ENCODE measurements at places on chromosomes 6 and 20.

DNA sequence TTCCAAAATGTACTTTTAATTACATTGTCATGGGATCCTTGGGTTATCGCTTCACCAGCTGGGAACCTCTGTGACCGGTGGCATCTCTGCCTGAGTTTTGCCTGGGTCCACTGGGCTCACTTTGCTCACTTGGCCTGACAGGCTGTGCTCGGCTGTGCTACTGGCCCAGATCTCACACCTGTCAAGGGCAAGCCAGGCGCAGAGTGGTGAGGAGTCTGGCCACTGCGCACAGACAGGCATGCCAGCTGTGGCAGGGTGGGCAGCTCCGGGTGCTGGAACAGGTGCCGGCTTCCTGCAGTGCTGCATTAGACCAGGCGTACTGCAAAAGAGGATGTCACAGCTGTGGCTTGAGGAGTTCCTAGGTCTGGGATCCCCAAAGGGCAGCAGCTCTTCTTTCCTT lies 489.8 kb downstream of the TENT5A start:
- DNase-seq: no peak

- DNase-seq: no peak
Measured at GRCh38 chr6:32816746-32817204, at the start of gene HLA-DOB. HLA-DOB (minus strand) TSS chr6:32817002; CDS start chr6:32816951, 51 bp downstream.

GRCh38 chr20:47825011-47825762 lies 39.9 kb upstream of the SULF2 start:
- DNase-seq: no peak

- no peak for DNase-seq
Measured at GRCh38 chr6:157648561-157648960, 174.5 kb upstream of the SNX9 start.

DNA sequence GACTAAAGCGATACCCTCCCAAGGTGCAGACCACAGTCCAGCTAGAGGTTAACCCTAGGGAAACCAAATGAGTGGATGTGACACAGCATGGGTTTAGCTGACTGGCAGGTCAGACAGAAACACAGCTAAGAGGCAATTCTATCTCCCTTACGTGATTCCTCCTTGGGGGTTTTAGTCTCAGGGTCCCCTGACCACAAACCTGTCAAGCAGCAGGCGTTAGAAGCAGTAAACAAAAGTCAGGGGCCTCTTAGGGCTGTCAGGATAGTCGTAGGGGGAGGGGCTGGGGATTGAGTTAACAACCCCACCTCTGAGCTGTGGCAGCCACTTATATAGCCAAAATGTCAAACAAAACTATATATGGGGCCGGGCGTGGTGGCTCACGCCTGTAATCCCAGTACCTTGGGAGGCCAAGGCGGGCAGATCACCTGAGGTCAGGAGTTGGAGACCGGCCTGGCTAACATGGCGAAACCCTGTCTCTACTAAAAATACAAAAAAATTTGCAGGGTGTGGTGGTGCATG lies 13.6 kb downstream of the KCNK5 start:
- no peak for DNase-seq

DNA sequence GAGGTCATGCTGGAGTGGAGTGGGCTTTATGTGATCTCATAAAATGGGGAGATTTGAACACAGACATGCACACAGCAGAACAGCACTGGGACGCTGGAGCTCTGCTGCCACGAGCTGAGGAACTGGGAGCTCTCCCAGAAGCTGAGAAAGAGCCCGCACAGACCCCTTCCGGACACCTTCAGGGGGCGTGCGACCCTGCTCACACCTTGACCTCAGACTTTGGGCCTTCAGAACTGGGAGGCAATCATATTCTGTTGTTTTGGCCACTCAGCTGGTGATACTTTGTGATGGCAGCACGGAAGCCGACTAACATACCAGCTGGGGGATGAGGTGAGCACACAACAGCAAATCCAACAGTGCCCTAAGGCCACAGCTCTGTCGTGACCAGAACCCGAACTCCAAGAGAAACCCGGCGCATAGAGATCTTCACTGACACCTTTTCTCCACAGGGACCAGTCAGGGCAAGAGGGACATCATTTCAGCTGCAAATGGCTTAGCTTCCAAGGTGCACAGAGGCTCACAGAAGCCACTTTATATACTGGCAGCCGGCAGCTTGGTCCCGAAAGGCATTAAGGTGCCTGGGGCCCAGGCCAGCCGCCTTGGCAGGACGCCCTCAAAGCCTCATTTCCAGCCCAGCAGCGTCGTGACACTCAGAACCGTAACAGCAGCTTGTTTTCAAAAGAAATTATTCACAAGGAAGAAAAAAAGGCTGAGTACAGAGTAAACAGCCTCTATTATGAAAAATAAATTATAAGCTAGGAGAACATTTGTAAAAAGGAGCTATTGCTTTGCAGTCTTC lies 89.3 kb downstream of the RNASET2 start:
- DNase-seq: no peak

GRCh38 chr6:100296810-100297544 lies 167.7 kb downstream of the SIM1 start:
- no peak for DNase-seq

GRCh38 chr20:3013771-3014170 lies 29.7 kb upstream of the GNRH2 start:
- DNase-seq: no peak
